ENCODE measurements at places on chromosomes 5 and 9.

GRCh38 chr5:6081727-6082210, 296.6 kb downstream of the MED10 start:
- DNase-seq: no peak

DNA sequence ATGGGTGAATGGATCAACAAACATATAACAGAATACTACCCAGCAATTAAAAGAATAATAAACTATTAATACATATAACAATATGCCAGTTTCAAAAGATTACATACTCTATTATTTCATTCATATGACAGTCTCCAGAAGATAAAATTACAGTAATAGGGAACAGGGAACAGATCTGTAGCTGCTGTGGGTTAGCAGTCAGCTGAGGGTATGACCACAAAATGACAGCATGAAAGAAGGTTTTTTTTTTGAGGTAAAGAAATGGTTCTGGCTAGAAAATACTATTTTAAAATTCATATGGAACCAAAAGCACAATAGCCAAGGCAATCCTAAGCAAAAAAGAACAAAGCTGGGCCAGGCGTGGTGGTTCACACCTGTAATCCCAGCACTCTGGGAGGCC, 73.0 kb upstream of the NR5A1 start:
- DNase-seq: no peak

DNA sequence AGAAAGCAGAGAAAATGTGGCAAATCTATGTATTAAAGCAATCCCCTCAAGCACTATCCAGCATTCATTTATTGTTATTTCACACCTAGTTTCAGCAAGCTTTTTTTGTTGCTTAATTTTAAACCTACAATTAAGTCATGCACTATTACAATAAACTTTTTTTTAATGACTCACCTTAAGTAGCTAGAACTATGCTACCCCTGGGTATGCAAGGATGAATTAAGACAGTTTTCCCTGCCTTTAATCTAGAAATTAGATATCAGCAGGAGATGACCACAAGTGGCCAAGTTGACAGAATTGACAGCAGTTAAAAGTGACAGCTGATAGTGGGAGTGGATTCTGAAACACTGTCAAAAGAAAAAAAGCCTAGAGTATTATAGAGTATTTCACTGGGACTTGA, 20.0 kb downstream of the ITGA1 start:
- DNase-seq: no peak

DNA sequence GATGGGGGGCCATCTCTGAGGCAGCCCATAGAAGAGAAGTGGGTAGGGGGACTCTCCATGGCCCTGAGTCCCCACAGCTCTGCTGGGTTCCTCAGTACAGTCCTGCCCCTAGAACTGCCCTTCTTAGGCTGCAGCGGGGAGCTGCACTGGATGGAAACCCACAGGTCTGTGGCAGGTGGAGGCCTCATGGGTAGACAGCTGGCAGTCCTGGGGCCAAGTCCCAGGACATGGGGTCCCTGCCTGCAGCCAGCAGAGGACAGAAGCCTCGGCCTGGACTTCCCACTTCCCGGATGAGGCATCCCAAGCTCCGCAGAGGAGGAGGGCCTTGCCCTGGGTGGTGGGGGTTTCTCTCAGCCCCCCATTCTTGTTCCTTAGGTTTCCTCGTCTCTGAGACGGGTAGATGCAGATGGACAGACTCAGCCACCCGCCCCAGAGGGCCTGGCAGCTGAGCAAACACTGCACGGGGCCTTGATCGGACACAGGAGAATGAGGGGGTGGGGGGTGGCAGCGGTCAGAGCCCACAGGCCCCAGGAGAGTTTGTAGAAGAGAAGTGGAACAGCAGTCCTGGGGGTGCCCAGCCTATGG, 153.8 kb downstream of the C9orf50 start:
- no peak for DNase-seq

- DNase-seq: no peak
These were observed 2.1 kb downstream of the POLK start for GRCh38 chr5:75513841-75514240.

DNA sequence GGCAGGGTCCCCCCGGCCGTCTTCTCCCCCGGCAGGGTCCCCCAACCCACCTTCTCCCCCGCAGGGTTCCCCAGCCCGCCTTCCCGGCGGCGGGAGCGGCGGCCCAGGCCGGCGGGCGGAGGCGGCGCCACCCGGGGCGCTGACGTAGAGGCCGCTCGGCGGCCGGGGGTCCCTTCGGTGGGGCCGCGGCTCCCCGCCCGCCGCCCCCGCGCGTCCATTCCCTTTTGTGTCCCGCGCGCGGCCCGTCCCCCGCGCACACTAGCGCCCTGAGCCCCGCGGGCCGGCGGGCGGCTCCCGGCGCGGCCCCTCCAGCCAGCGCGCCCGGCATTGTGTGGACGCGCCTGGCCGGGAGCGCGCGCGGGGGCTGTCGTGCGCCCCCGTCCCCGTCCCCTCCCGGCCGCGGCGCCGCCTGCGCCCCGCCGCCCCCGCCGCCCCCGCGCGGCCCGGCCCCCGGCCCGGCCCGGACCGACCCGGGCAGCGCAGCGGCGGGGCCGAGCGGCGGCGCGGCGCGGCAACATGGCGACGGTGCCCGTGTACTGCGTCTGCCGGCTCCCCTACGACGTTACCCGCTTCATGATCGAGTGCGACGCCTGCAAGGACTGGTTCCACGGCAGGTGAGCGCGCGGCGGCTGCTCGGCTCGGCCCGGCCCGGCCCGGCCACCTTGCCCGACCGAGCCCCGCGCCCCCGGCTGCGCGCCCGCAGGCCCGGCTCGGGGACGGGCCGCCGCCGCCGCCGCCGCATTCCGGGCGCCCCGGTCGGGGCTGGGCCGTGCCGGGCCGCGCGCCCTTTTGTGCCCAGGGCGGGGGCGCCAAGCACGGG, at the start of gene PHF2:
TSS of gene PHF2 (plus strand) at position 327 of the 820 bp plus-strand sequence. CDS start at position 517, 190 bp downstream.
- peak; percentile 33 for DNase-seq

- no peak for DNase-seq
These were observed 46.3 kb downstream of the PTCD2 start for GRCh38 chr5:72366324-72366976.

DNA sequence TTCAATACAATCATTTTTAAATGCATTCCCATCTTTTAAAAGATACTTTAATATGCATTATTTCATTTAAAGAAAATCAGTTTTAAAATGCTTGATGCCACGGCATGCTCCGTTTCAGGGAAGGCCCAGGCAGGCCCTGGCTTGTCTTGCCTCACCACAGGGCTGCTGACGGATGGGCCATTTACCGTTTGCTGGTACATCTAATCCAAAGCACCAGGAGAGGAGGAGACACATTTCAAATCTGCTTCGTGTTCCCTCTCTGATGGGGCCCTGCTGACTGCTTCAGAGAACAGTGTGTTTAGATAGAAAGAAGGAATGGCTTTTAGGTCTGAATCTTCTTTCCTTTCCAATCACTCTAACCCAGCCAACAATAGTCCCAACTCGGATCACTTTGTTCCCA, 185.2 kb downstream of the DCP2 start:
- DNase-seq: no peak

DNA sequence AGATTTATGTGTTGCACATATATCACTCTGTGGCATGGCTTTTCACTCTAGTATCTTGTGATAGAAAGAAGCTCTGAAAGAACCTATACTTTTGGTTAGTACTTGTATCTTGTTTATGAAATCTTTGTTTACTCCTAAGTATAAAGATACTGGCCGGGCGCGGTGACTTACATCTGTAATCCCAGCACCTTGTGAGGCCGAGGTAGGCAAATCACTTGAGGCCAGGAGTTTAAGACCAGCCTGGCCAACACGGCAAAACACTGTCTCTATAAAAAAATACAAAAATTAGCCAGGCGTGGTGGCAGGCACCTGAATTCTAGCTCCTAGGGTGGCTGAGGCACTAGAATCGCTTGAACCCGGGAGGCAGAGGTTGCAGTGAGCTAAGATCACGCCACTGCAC, 128.7 kb downstream of the FBXO38 start:
- DNase-seq: no peak

- DNase-seq: no peak
These were observed 54.5 kb downstream of the OXCT1 start for GRCh38 chr5:41815663-41816229.

DNA sequence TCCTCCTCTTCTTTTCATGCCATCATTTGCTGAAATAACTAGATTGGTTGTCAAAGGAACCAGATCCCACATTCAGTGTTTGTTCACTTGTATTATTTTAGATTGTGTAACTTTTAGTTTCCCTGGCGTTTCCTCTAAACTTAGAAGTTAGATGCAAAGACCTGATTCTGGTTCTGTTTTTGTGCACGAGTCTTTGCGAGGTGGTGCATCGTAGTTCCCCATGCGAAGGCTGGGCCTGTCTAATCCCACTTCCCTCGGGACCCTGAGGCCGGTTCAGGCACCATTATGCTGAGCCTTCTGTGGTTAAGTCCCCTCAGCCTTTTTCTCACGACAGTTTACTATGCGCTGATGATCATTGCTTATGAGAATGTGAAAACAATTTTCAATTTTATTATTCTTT, 219.1 kb upstream of the OTULINL start:
- DNase-seq: no peak

DNA sequence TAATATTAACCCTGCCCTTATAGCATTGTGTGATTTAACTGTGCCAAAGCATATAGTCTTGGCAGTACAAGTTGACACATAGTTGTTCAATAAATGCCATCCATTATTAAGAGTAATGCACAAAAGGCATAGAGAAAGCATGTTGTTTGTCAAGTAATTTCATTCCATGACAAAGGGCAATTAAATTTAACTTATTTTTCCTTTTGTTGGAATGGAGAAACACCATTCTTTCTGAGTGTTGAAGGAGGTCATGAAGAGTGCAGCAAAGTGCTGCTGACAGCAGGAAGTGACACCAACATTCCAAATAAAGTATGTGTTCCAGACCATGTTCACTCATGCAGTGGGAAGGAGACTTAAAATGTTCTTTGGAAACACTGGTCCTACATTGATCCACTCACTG, 29.1 kb downstream of the ANKDD1B start:
- no peak for DNase-seq

DNA sequence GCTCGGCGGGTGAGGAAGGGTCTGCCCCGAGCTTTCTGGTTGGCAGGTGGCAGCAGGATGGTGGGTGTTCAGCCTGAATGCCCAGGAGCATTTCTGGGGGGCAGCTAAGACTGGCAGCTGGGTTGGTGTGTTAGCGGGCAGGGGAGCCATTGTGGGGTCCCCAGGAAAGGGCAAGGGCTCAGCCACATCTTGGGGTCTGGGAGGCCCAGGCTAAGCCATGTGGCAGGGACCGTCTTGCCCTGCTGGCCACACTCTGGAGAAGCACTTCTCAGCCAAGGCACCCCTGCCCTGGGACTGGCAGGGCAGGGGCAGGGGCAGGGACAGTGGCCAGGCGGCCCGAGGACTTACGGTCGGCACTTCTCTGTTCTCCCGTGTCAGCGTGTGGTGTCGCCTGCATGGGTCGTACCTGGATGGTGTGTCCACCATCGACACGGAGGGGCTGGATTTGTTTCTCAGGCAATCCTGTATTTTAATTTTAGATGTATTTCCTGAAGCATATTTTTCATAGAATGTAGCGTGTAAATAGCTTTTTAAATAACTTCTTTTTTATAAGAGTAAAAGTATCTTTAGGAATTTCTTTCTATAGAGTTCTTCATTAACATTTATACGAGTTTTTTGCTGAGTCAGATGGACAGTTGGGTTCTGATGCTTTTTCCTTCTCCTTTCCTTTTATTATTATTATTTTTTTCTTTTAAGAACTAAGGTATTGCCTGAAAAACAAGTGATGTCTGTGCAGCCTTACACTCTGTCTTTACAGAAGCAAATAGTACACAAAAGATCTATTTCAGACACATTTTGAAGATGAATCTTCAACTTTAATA, 102.0 kb downstream of the PHF2 start:
- DNase-seq: no peak

DNA sequence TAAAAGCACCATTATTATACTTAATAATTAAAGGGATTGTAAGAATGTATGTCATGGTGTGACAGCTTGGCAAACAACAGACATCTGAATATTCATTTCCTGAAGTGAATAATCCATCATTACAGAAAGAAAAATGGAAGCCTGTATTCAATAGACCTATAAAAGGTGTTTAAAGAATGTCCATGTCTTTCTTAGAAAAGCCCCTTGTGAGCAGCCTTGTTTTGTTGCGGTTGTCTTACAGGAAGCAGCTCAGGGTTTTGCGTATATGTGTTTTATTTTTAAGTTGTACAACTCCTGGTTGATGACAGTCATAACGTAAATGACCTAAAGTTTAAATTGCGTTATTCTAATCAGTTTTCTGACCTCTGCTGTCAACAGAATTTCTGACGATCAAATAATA, 53.8 kb downstream of the CAST start:
- no peak for DNase-seq

DNA sequence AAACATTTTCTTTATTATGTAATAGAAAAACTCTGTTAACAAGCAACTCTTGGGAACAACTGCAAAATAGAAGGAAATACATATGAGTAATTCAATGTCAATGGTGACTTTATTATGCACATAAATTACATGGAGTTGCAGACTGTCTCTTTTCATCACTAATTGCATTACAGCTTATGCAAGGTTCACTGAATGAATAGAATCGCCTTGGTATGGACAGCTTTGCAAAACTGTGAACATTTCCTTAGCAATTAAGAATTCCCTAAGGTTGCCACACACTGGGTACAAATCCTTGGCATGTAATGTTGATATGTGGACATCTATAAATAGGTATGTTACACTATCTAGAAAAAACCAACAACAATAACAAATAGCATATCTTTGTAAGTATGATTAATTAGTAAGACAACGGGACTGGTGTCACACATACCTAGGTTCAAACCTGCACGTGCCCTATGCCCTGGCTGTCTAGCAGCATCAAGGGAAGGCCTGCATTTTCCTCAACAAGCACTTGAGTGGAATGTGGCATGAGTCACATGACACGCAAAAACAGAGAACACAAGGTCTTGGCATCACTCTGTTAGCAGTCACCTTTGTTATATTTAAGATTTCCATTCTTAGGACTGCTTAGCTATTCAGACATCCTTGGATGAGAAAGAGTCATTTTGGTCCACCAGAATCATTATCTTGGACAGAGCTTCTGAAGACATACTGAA, 263.9 kb downstream of the CTNND2 start:
- no peak for DNase-seq

- no peak for DNase-seq
These were observed 133.6 kb upstream of the GLRA1 start for GRCh38 chr5:152058267-152058666.

DNA sequence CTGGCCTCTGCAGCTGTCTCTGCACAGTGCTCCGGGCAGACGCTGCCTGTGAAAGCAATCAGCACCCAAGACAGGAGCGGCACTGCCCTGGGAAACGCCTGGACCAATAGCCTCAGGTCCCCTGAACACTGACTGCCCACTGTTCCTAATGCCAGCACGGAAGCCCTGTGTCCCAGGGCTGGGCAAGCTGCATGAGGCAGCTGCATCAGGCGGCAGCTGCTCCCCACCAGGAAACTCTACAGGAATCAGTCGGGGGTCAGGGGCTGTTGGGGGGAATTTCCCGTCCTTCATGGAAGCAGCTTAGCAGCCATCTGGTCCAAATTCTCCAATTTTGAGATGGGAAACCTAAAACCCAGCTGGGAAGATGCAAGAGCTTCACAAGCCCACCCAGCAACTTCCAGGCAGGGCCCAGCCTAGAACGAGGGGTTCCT, 118.6 kb downstream of the VAV2 start:
- DNase-seq: no peak

- DNase-seq: no peak
These were observed 7.6 kb upstream of the IRF1 start for GRCh38 chr5:132498152-132498551.

Measured in GM06990 (cell line).